CD14-positive monocyte (primary cell): ENCODE measurements at places on chromosomes 4 and X. TPM values are rescaled to one million over a fixed set of nuclear protein-coding genes. Genes with fewer than 3 reads are reported as not detected.
A peak's percentile ranks its signal among the peaks of the same experiment; 100 is the strongest.

FGG gene
- not detected for polyA plus RNA-seq

CENPE gene
- 0.01 and 0.07 TPM in 2 replicates for polyA plus RNA-seq

SLC30A9 gene
- polyA plus RNA-seq, result 41.0 TPM

TBC1D25 gene
- 5.7 TPM for polyA plus RNA-seq

DNA sequence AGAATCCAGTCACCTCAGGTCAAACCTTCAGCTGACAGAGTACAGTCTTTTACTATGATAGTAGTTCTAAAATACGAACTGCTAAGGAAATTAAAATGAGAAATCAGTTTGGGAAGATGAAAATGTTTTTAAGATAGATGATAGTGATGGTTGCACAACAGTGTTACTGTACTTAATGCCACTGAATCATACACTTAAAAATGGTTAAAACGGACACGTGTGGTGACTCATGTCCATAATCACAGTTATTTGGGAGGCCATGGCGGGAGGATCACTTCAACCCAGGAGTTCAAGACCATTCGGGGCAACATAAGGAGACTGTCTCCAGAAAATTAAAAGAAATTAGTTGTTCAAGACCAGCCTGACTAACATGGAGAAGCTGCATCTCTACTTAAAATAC lies 41.4 kb downstream of the ABHD18 start:
- H3K4me3 ChIP-seq, result no peak overlapping the region
- no peak overlapping the region for H3K27ac ChIP-seq
- H3K4me1 ChIP-seq, result no peaks in the 10 kb centered on the region
- no peak for DNase-seq

DNA sequence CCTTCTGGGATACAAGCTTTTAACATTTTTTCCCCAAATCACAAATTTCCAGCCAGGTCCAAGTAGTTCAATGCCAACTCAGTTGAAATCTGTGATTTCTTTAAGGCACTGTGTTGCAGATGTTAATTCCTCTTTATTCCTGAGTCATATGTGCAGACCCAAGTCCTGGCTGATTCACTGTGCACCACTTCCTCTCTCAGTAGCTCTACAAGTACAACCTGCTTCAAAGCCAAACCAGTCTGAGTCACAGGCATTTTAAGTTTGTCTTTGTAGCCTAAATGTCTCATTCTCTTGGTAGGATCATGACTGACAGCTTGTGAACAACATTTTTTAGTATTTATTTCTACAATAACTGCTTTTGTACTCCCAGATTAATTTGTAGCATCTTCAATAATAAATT lies 165.6 kb upstream of the S100G start:
- H3K36me3 ChIP-seq, result no peaks in the 10 kb centered on the region
- H3K4me3 ChIP-seq, result no peak overlapping the region
- H3K4me1 ChIP-seq, result peaks cover 31% of the 10 kb centered on the region

DNA sequence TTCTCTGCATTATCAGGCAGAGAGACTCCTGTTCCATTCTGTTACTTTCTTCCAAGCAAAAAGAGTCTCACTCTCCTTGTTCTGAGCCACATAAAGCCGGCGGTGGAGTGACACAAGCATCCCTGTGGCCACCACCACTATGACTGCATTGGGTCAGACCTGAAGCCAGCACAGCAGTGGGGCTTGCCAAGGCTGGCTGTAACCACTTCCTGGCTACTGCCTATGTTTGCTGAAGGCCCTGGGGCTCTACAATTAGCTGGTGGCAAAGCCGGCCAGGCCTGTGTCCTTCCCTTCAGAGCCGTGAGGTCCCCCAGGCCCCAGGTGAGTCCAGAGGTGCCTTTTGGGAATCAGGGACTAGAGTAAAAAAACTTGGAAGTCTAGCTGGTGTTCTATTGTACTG lies 31.8 kb downstream of the PLAC8 start:
- peaks cover 20% of the 10 kb centered on the region for H3K36me3 ChIP-seq
- peaks cover 31% of the 10 kb centered on the region for H3K4me1 ChIP-seq
- DNase-seq, result no peak
- peak overlapping the region; percentile 42 for H3K27ac ChIP-seq
- H3K27me3 ChIP-seq, result no peaks in the 10 kb centered on the region

- peaks cover 11% of the 10 kb centered on the region for H3K36me3 ChIP-seq
- H3K27ac ChIP-seq, result peak overlapping the region; percentile 0
- peaks cover 13% of the 10 kb centered on the region for H3K4me1 ChIP-seq
- H3K4me3 ChIP-seq, result no peak overlapping the region
Measured at GRCh38 chr4:122156819-122157218, 4.7 kb downstream of the BLTP1 start.

DNA sequence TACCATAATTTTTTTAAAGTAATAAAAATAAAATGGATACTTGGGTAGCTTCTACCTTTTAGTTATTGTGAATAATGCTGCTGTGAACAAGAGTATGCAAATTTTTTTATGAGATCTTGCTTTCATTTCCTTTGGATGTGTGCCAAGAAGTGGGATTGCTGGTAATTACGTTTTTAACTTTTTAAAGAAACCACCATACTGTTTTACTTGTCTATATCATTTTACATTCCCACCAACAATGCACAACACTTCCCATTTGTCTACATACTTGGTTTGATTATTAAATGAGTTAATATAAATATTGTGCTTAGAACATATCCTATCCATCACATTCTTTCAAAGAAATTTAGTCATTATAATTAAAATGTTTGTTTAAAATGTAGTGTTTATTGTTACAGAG lies 3.9 kb upstream of the SULT1B1 start:
- H3K4me1 ChIP-seq, result peaks cover 16% of the 10 kb centered on the region
- no peak for DNase-seq
- H3K27ac ChIP-seq, result no peak overlapping the region

DNA sequence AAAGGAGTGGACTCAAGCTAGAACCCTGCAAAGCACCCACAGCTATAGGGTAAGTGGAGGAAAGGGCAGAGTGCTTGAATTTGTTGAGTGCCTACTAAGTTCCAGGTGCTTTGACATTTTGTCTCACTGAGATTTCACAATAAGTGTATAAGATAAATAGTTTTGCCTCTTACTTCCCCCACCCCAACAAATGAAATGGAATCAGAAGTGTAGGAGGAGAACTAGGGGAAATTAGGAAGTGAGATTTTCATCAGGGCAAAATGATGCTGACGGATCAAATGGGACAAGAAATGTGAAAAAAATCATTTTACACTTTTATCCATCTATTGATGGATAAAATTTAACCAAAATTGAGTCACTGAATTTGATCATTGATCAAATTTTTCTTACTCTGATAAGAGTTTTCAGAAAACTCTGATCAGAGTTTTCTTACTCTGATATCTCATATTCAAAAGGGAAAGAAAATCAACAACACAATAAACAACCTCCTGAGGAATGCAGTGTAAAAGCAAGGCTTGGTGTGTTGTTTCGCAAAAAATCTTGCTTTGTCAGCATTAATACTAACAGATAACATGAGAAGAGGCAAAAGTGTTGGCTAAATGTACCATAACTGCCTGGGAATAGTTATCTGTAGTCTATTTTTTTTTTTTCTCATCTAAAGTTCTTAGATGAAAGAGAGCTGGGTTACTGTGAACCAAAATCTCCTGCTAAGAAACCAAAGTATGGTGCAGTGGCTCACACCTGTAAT lies 24.9 kb downstream of the PLAC8 start:
- no peak for DNase-seq
- peak overlapping the region; percentile 52 for H3K27ac ChIP-seq
- peaks cover 66% of the 10 kb centered on the region for H3K36me3 ChIP-seq
- no peaks in the 10 kb centered on the region for H3K27me3 ChIP-seq

DNA sequence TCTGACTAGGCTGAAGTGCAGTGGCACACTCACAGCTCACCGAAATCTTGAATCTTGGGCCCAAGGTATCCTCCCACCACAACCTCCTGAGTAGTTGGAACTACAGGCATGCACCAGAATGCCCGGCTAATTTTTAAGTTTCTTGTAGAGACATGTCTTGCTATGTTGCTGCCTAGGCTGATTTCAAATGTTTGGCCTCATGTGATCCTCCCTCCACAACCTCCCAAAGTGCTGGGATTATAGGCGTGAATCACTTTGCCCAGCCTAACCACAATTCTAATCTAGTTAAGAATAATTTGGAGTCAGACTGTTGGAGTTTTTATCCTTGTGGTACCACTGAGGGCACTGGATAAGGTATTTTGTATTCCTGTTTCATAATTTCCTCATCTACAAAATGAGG lies 317.5 kb upstream of the AGA start:
- H3K4me3 ChIP-seq, result no peak overlapping the region
- H3K27ac ChIP-seq, result no peak overlapping the region
- no peaks in the 10 kb centered on the region for H3K27me3 ChIP-seq
- no peaks in the 10 kb centered on the region for H3K36me3 ChIP-seq
- DNase-seq, result no peak
- no peaks in the 10 kb centered on the region for H3K4me1 ChIP-seq
